Breast epithelium (tissue), 4 donors: ENCODE measurements at places on chromosomes 7 and 10. TPM values are rescaled to one million over a fixed set of nuclear protein-coding genes. Genes with fewer than 3 reads are reported as not detected.

DNA sequence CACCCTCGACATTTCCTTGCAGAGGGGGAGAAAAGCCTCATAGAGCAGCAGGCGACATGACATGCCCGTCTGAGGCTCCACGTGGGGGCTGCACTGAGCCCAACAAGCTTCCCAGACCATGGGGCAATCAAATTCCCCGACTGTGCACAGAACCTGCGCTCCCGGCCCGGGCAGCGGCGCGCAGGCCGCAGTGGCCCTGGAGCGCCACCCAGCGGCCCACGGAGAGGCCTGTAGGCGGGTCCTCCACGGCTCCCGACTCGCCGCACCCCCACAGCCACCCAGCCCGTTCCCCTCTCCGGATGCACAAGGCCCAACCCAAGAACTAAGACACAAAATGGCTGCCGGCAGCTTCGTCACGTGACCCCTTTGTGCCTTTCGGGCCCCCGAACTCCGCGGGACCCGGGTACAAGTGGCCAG is 816 bp downstream of the EPC1 start:
- H3K36me3 ChIP-seq, result no peaks in the 10 kb centered on the region
- H3K4me3 ChIP-seq, result peak overlapping the region; percentile 99
- peak overlapping the region; percentile 100 for H3K27ac ChIP-seq
- H3K4me1 ChIP-seq, result peaks cover 7% of the 10 kb centered on the region
- DNase-seq, result peak; percentile 95
- no peaks in the 10 kb centered on the region for H3K27me3 ChIP-seq

DNA sequence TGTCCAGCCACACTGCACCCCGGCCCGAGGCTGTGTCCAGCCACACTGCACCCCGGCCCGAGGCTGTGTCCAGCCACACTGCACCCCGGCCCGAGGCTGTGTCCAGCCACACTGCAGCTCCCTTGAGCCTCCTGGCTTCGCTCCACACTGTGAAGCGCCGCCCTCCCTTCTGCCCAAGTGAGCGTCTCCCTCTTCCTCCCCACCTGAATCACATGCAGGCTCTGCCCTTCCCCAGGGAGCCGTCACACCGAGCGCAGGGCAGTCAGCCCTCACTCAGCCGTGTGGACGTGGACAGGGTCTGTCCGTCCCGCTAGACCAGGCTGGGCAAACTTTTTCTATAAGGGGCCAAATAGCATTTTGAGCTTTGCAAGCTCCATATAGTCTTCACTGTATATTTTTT is 27.6 kb downstream of the CFAP46 start:
- no peaks in the 10 kb centered on the region for H3K27me3 ChIP-seq
- no peak overlapping the region for H3K4me3 ChIP-seq
- no peak for DNase-seq

DNA sequence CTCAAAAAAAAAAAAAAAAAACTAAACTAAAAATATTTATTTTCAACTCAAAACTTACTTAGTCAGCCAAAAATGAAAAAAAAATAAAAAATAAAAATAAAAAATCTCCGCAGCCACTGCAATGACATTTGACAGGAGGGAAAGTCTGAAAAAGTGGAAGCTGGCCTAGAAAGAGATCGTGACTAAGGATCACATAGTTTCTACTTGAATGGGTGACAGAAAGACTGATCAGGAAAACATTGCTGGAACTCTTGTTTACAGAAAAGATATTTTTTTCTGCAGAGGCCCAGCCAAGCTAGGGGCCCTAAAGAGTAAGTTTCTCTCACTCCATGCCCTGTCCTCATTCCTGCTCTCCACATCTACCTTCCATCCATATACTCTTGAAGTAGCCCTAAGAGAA is 92.8 kb upstream of the KCND2 start:
- no peaks in the 10 kb centered on the region for H3K4me1 ChIP-seq
- no peaks in the 10 kb centered on the region for H3K36me3 ChIP-seq
- no peak for DNase-seq
- H3K27ac ChIP-seq, result no peak overlapping the region
- no peaks in the 10 kb centered on the region for H3K27me3 ChIP-seq
- H3K4me3 ChIP-seq, result no peak overlapping the region

GRCh38 chr7:82404652-82405051 is 38.9 kb downstream of the CACNA2D1 start:
- DNase-seq, result no peak
- H3K4me1 ChIP-seq, result no peaks in the 10 kb centered on the region
- no peak overlapping the region for H3K4me3 ChIP-seq
- no peaks in the 10 kb centered on the region for H3K27me3 ChIP-seq
- no peaks in the 10 kb centered on the region for H3K36me3 ChIP-seq
- no peak overlapping the region for H3K27ac ChIP-seq

- no peak overlapping the region for H3K27ac ChIP-seq
- H3K27me3 ChIP-seq, result no peaks in the 10 kb centered on the region
- DNase-seq, result no peak
- H3K4me1 ChIP-seq, result no peaks in the 10 kb centered on the region
- no peaks in the 10 kb centered on the region for H3K36me3 ChIP-seq
Measured at GRCh38 chr7:38127216-38128207, 50.5 kb upstream of the STARD3NL start.

The FAM180A gene
- total RNA-seq, result 11.9 TPM
